Fibroblast of skin of right quadriceps (primary cell): ENCODE measurements at places on chromosomes 5 and 9.
A peak's percentile ranks its signal among the peaks of the same experiment; 100 is the strongest.

DNA sequence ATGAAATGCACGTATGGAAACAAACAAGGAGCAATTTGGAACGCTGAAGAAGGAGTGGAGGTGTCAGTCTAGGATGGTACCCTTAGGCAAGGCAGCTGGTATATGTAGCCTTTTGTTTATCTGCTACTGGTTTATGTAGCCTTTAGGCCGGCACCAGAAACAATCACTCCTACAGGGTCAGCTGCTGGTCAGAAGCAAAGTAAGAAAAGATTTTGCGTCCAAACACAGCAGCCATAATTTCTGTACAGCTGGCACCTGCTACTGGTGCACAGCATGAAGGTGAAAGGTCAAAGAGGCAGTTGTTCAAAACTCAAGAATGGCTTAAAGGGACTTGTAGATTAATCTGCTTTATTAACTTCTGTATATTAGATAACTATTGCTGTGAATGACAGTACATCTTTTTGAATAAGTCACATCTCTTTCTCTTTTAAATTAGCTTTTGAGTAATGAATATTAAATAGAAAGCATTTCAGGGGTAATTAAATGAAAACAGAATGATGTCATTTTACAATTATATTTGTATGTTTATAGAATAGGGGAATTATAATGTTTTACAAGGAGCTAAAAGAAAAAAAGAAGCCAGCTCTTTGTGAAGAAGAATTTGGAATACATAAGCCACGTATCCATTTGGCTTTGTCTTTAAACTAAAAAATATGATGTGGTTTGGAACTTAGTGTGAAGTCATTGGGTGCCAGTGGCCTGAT lies 33.1 kb upstream of the TLX3 start:
- no peak for DNase-seq

DNA sequence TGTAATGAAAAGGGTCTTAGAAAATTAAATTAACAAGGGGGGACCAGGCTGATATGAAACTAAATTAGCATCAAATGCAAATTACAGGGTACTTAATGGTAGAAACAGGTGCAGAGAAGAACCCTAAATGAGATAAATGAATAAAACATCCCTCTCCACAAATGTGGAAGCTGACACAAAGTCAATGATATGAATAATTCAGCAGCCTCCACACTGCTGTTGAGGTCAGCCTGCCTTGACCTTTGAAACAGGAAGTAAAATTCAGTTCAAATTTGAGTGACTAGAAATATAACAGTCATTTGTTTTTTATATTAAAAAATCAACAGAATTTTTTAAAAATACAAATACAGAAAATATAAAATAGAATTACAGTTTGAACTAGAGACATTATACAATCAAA lies 40.0 kb downstream of the EBF1 start:
- DNase-seq = no peak

GRCh38 chr9:4324513-4324912 lies 24.6 kb upstream of the GLIS3 start:
- peak; percentile 89 for DNase-seq

DNA sequence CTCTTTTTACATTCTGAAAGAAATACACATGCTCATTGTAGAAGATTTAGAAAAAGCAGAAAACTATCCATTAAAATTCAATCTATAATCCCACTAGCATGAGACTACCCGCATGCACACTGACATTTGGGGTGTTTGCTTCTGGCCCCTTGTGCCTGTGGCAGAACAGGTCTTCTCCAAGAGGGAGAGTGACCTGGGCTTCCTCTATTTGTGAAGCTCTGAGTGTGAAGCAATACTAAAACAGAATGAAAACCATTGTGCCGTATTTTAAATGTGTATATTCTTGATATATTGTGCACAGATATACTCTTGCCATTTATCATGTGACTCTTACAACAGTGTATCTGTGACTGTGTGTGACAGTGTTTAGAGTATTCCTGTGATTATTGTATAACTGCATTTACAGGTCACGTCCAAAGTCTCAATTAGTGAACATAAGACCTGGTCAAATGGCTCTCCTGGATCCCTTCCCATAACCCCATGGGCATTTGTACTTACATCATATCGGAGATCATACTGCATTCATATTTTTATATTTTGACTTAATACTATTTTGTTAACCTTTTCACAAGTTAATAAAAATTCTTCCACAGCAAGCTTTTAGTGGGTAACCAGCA lies 14.7 kb upstream of the CPEB4 start:
- no peak for DNase-seq

DNA sequence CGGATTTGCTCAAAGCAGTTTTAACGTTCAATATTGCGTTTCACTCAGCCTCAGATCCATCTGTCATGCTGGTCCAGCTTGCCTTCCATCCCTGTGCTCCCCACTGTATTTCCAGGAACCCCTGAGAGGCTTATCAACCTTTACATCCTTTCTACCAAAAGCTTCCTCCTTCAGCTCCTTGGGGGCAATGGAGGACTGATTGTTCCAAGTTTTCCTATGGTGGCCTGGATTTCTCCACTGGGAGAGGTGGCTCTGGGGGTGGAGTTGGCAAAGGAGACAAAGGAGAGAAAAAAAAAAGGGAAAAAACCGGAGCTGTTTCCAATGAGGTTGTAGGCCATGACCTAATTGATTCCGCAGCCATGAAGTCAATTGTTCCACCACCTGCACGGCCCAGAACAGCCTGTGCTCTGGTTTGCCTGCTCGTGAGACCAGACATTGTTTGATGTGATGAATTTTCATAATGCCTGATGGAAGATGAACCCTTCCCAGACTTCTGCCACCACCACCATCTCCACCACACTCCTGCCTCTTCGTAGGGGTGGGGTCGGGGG lies 54.1 kb downstream of the ABLIM3 start:
- no peak for DNase-seq
